Activated CD8-positive, alpha-beta T cell treated with anti-CD3 and anti-CD28 coated beads, Interleukin-2, amount 10 ng/mL, durations not matched to agents 7 days and 5 days (primary cell): ENCODE measurements at places on chromosomes 12 and 14. TPM values are rescaled to one million over a fixed set of nuclear protein-coding genes. Genes with fewer than 3 reads are reported as not detected.

TDRD9 gene
- 1.3 TPM for total RNA-seq

MYRFL gene
- not detected for total RNA-seq

LHX5 gene
- not detected for total RNA-seq

MYBPC1 gene
- total RNA-seq: not detected

ZFHX2 gene
- 0.90 TPM for total RNA-seq

ZNF641 gene
- total RNA-seq: 10.6 TPM

TIGAR gene
- 14.7 TPM for total RNA-seq

PRB2 gene
- not detected for total RNA-seq

C12orf42 gene
- total RNA-seq: 0.91 TPM

DNAH10 gene
- 0.18 TPM for total RNA-seq

GRCh38 chr12:121096199-121096798 lies 36.4 kb upstream of the P2RX7 start:
- H3K27ac ChIP-seq: peak overlapping the region; percentile 82
- peaks cover 13% of the 10 kb centered on the region for H3K36me3 ChIP-seq
- no peak for DNase-seq
- peaks cover 46% of the 10 kb centered on the region for H3K4me1 ChIP-seq

DNA sequence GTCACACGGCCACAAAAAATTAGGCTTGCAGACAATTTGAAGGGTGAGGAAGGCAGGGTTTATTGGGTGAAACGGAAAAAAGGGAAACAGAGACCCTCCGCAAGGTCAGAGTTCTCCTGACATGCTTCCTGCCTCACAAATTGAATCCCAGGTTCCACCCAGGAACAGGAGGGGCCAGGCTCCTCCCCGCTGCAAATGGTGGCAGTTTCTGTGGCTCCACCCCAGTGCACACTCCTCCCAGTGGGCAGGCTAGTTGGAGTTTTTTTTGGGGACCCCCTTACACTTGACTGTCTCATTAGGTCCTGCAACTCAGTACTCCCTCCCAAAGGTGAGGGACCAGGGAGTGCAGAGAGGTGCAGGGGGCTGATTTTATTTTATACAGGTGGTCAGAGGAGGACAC lies 39.4 kb upstream of the PPP1CC start:
- DNase-seq: no peak
- no peaks in the 10 kb centered on the region for H3K27me3 ChIP-seq
- H3K36me3 ChIP-seq: peaks cover 3% of the 10 kb centered on the region
- no peak overlapping the region for H3K4me3 ChIP-seq
- H3K27ac ChIP-seq: no peak overlapping the region
- H3K4me1 ChIP-seq: peaks cover 22% of the 10 kb centered on the region

DNA sequence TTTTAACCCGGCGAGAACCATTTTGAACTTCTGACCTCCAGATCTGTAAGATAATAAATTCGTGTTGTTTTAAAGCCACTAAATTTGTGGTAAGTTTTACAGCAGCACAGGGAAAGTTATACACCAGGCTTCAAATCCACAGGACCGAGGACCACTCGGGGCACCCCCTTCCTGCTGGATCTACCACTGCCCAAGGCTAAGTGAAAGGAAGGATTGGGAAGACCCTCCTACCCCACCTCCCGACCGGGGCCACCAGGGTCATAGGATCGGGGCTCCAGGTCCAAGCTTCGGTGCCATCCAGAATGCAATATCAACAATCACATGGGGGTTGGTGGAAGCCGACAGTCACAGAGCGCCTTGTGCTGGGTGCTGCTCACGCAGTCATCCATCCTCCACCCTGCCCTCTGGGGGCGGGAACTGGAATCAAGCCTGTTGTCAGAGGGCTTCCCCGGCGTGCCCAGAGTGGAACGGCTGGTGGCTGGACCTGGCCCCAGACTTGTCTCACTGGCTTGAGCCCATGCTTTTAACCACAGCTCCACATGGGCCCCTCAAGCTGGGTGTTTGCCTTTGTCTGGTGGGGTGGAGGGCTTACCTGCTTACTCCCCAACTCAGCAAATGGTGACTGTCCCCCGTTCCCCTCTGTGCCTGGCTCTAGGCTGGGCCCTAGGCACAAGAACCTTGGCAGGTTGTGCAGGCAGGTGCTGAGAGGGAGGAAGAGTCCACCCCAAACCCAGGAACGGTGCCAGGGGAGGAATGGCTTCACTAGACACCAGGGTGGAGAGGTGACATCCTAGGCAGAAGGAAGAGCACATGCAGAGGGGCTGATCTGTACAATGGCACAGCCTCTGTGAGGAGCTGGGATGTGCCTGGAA lies 180.3 kb upstream of the RTL1 start:
- no peaks in the 10 kb centered on the region for H3K4me1 ChIP-seq
- no peak for DNase-seq

- H3K4me1 ChIP-seq: no peaks in the 10 kb centered on the region
- peaks cover 32% of the 10 kb centered on the region for H3K27me3 ChIP-seq
- no peak overlapping the region for H3K4me3 ChIP-seq
- H3K36me3 ChIP-seq: no peaks in the 10 kb centered on the region
- no peak overlapping the region for H3K27ac ChIP-seq
Observed at GRCh38 chr12:98438656-98439230, 76.6 kb upstream of the TMPO start.

- no peak overlapping the region for H3K27ac ChIP-seq
- H3K4me1 ChIP-seq: peaks cover 11% of the 10 kb centered on the region
- no peak overlapping the region for H3K4me3 ChIP-seq
- peaks cover 39% of the 10 kb centered on the region for H3K27me3 ChIP-seq
- DNase-seq: no peak
- no peaks in the 10 kb centered on the region for H3K36me3 ChIP-seq
Observed at GRCh38 chr12:131830335-131830913, 2.2 kb downstream of the MMP17 start.

- H3K27me3 ChIP-seq: no peaks in the 10 kb centered on the region
- no peak overlapping the region for H3K4me3 ChIP-seq
- no peak overlapping the region for H3K27ac ChIP-seq
Observed at GRCh38 chr14:84988357-84988756, 541.6 kb upstream of the FLRT2 start.

DNA sequence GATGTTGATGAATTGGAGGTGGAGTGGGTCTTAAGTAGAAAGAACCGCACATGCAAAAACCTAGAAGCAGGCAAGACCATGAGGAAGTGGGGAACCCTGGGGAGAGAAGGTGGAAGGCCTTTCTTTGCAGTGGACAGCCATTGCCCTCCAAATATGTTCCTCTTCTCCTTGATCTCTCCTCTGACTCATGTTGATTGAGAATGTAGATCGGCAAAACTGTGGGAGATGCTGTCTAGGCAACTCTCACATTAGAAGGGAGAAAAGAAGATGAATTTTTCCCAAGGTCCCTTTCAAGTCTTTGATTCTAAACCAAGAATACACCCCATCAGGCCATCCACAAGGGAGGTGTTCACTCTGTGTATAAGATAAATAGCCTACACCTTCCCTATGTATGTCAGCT lies 257.5 kb downstream of the MSRB3 start:
- no peak overlapping the region for H3K27ac ChIP-seq
- H3K4me1 ChIP-seq: peaks cover 7% of the 10 kb centered on the region
- no peak for DNase-seq
- no peaks in the 10 kb centered on the region for H3K27me3 ChIP-seq
- no peaks in the 10 kb centered on the region for H3K36me3 ChIP-seq
- H3K4me3 ChIP-seq: no peak overlapping the region

DNA sequence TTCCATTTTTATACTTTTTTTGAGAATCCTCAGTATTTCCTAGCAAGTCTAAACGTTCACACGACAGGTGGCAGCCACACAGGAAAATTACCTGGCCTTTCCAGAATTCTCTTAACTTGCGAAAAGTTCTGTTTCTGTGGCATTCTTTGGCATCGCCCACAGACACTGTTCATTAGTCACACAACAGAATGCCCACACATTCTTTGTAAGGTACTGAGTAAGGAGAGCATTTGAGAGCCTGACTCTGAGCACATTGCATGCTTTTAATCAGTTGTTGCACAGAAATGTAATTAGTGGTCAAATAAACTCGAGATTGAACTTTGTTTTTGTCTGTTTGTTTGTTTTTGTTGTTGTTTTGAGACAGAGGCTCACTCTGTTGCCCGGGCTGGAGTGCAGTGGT lies 52.4 kb downstream of the LMNTD1 start:
- H3K27ac ChIP-seq: no peak overlapping the region
- H3K27me3 ChIP-seq: peaks cover 6% of the 10 kb centered on the region
- no peaks in the 10 kb centered on the region for H3K36me3 ChIP-seq
- no peak overlapping the region for H3K4me3 ChIP-seq

- no peaks in the 10 kb centered on the region for H3K36me3 ChIP-seq
- no peaks in the 10 kb centered on the region for H3K4me1 ChIP-seq
- no peaks in the 10 kb centered on the region for H3K27me3 ChIP-seq
- no peak overlapping the region for H3K4me3 ChIP-seq
- H3K27ac ChIP-seq: no peak overlapping the region
Observed at GRCh38 chr14:38526826-38527501, 271.1 kb upstream of the CLEC14A start.

GRCh38 chr12:27779416-27779919 lies 565 bp upstream of the KLHL42 start:
- peak; percentile 22 for DNase-seq
- H3K27me3 ChIP-seq: peaks cover 7% of the 10 kb centered on the region

- no peak overlapping the region for H3K4me3 ChIP-seq
- H3K27me3 ChIP-seq: peaks cover 6% of the 10 kb centered on the region
- H3K27ac ChIP-seq: no peak overlapping the region
- H3K4me1 ChIP-seq: no peaks in the 10 kb centered on the region
- no peaks in the 10 kb centered on the region for H3K36me3 ChIP-seq
Observed at GRCh38 chr14:76473481-76474263, 97.7 kb downstream of the ESRRB start.

GRCh38 chr12:66941150-66941549 lies 262.3 kb upstream of the GRIP1 start:
- no peaks in the 10 kb centered on the region for H3K36me3 ChIP-seq
- no peak overlapping the region for H3K4me3 ChIP-seq
- H3K27ac ChIP-seq: no peak overlapping the region
- H3K27me3 ChIP-seq: peaks cover 2% of the 10 kb centered on the region
- H3K4me1 ChIP-seq: no peaks in the 10 kb centered on the region
- no peak for DNase-seq

DNA sequence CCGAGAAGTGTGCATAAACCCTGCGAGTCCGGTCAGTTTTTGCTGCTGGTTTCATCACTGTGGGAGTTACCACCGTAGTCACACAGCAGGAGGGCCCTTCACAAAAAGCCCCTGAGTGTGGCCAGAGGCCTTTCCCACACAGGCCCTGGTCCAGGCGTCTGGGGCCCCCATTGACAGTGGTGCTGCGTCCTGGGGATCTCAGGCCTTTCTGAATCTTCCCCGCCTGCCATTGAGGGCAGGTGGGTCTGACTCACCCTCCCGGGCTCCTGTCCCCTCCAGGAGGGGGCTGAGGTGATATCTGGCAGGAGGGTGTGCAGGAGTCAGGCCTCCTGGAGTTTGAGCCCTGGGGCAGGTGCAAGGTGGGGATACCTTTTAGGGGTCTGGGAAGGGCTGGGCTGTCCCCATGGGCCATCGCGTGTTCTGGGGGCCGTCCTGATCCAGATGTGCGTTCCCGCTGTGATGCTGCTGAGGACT lies 358.5 kb downstream of the TMEM121 start:
- peaks cover 2% of the 10 kb centered on the region for H3K27me3 ChIP-seq
- no peaks in the 10 kb centered on the region for H3K36me3 ChIP-seq
- no peak for DNase-seq
- no peak overlapping the region for H3K27ac ChIP-seq

DNA sequence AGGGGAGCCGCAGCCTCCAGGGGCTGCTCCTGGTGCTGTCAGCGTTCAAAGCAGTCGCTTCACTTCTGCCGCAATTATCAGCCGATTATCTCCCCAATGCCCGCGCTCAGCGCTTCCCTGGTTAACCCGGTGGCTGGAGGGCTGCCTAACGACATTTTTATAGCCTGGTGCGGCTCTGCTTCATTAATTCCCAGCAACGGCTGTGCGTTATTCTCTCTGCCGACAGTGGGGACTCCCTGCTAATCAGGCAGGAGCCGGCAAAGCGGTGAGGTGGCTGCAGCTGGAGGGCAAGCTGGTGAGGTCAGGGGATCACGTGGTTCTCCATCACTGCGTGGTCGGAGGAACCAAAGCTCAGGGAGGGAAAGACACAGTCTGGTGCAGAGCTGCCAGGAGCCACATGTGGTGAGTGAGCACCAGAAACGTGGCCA lies 62.9 kb downstream of the GLRX5 start:
- H3K27ac ChIP-seq: no peak overlapping the region
- no peak overlapping the region for H3K4me3 ChIP-seq
- no peaks in the 10 kb centered on the region for H3K4me1 ChIP-seq
- peaks cover 28% of the 10 kb centered on the region for H3K27me3 ChIP-seq

- peaks cover 63% of the 10 kb centered on the region for H3K4me1 ChIP-seq
- H3K36me3 ChIP-seq: peaks cover 63% of the 10 kb centered on the region
- no peaks in the 10 kb centered on the region for H3K27me3 ChIP-seq
- H3K27ac ChIP-seq: peak overlapping the region; percentile 23
Observed at GRCh38 chr14:91138511-91139359, 24.9 kb downstream of the DGLUCY start.

DNA sequence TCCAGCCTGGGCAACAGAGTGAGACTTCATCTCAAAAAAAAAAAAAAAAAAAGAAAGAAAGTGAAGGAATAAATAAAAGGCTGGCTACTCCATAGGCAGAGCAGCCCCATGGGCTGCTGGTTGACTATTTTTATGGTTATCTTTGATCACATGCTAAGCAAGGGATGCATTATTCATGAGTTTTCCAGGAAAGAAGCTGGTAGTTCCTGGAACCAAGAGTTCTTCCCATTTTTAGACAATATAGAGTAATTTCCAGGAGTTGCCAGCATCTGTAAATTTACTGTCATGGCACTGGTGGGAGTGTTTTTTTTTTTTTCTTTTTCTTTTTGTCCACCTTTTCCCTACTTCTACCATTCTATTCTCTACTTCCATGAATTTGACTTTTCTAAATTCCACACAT lies 24.2 kb downstream of the FGD4 start:
- no peak overlapping the region for H3K4me3 ChIP-seq
- H3K36me3 ChIP-seq: no peaks in the 10 kb centered on the region
- H3K27me3 ChIP-seq: peaks cover 2% of the 10 kb centered on the region
- DNase-seq: no peak
- H3K27ac ChIP-seq: no peak overlapping the region

DNA sequence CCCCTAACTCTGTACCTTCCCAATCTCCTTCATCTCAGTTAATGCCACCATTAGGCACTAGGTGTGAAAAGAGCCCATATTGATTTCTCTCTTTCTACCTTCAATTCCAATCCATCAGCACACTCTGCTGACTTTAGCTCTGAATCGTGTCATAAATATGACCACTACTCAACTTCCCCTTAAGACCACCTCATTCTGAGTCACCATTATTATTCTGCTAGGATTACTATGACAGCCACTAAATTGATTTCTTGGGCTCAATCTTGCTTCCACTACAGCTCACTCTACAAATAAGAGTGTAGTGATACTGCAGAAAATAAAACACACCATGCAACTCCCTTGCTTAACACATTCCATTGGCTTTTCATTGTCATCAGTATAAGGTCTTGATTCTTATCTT lies 1449.0 kb upstream of the FLRT2 start:
- DNase-seq: no peak
- H3K4me1 ChIP-seq: no peaks in the 10 kb centered on the region
- no peaks in the 10 kb centered on the region for H3K36me3 ChIP-seq
- no peaks in the 10 kb centered on the region for H3K27me3 ChIP-seq
- H3K4me3 ChIP-seq: no peak overlapping the region

GRCh38 chr12:98399532-98399931 lies 115.9 kb upstream of the TMPO start:
- H3K27ac ChIP-seq: peak overlapping the region; percentile 21
- no peaks in the 10 kb centered on the region for H3K27me3 ChIP-seq
- no peaks in the 10 kb centered on the region for H3K36me3 ChIP-seq
- H3K4me1 ChIP-seq: peaks cover 46% of the 10 kb centered on the region
- peak; percentile 76 for DNase-seq

GRCh38 chr12:103495469-103496456 lies at the start of gene C12orf42:
Gene C12orf42 (minus strand): TSS chr12:103495968. CDS start chr12:103478426, 17,542 bp downstream.
- peak; percentile 68 for DNase-seq
- H3K4me3 ChIP-seq: peak within 1 kb of the TSS; percentile 72
- peak within 1 kb of the TSS; percentile 66 for H3K27ac ChIP-seq
- H3K27me3 ChIP-seq: peaks cover 27% of the 10 kb centered on the region
- H3K4me1 ChIP-seq: peaks cover 15% of the 10 kb centered on the region
